ENCODE measurements at places on chromosomes 11 and 22.

DNA sequence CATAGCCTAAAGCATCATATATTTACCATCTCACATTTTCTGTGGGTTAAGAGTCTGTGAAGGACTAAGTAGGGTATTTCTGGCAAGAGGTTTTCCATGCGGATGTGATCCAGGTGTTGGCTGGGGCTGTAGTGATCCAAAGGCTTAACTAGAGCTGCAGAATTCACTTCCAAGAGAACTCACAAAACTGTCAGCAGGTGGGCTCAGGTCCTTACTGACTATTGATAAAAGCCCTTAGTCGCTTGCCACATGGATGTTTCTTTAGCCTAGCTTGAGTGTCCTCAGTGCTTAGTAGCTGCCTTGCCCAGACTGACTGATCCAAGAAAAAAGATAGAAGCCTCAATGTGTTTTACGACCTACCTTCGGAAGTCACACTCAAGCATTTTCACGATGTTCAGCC lies 250.8 kb downstream of the CNTN5 start:
- no peak for DNase-seq

GRCh38 chr22:25645964-25646363 lies 81.5 kb downstream of the GRK3 start:
- no peak for DNase-seq

DNA sequence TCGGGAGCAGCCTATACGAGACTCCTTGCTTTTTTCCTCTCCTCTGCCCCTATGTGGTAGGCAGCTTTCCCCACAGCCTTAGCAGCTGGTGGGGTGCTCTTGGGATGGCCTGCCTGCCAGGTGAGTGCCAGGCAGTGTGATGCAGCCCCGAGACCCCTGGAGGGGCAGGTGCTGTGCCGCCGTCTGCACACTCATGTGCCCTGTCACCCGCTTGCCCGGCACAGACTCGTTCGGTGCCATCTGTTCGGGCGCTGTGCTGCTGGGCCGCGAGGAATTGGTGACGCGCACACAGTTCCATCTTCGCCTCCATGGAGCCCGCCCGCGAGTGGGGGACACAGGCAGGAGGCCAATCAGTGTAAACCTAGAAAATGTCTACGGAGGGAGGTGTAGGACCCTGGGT lies 15.1 kb downstream of the TRMU start:
- DNase-seq: no peak

GRCh38 chr11:121473064-121473777 lies 20.5 kb upstream of the SORL1-AS1 start:
- no peak for DNase-seq

DNA sequence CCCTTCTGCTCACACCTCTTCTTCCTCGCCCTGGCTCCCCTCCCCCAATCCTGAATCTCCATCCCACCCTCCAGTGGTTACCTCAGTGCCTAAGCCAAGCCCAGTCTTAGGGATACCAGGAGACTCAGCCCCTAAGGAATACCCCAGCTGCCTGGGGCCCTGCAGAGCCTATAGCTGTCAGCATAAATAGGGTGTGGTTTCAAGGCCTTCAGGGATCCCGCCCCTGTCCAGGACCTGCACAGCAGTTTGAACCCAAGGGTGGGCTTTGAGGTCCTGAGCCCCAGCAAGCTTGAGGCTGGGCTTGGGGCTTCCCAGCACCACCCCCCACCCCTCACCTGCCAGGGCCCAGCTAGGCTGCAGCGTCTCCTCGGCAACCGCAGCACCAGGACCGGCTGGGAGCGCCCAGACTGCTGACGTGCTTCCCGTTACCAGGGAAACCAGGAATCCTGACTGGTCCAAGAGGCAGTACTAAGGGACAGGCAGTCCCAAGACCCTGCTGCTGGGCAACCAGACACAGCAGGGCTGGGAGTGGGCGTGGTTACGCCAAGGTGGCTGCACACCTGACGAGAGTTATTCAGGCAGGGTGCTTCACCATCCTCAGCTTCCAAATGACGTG lies 13.7 kb downstream of the APBB1 start:
- no peak for DNase-seq

DNA sequence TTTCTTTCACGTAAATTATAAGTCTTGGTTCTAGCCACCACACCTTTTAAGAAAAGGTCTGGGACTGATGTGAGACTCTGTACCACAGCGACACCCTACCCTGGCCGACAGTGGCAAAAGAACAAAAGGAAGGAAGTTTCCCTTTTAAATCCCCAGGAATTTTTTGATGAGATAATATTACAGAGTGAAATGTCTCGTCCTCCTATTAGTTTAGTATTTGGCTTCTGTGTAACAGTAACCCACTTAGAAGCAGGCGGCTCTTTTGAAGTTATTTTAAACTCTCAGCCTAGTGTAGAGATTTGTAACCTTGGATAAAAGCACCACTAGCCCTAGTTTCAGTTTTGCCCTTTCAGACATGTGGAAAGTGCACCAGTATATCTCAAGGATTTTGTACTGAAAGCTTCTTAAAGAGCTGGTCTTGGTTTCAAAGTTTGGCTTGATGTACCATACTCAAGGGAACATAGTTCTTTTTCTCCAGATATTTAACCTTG lies 84.1 kb downstream of the C22orf31 start:
- no peak for DNase-seq

- DNase-seq: no peak
These were observed 1.2 kb downstream of the MSANTD2 start for GRCh38 chr11:124798991-124799347.

DNA sequence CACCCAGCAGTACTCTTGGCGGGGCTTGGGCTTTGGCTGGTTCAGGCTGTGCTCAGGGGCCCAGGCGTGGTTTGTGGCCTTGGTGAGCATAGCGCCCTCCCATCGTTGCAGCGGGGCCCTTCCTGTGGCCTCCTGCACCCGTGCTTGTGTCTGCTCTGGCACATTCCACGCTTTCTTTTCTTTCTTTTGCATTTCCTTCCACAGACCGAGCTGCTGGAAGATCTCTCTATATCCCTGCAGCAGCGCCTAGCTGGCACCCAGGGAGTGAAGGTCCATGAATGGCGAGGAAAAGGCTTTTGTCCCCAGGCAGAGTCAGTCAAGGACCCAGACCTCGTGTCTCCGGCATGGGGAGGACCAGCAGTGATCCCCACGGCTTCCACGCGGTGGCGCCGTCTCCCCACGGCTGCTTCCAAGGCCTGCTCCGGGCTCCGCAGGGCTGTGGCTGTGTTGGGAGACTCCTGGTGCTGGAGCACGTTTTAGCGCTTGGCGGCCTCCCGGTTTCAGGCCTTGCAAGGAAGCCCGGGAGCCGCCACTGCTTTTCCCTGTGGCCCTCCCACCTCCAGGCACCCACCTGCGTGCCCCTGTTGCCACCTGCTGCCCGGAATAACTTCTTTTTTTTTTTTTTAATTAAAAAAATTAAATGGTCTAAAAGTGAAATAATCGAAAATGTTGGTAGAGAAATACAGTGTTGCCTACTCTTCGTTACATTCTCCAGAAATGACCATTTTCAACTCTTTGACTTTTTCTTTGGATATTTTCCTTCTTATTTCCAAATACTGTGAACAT lies 28.5 kb downstream of the GLB1L2 start:
- peak; percentile 86 for DNase-seq

- no peak for DNase-seq
These were observed 9.5 kb downstream of the TTC28 start for GRCh38 chr22:28670161-28670560.

- DNase-seq: peak; percentile 66
These were observed 146.8 kb upstream of the TTC12 start for GRCh38 chr11:113167599-113167998.

DNA sequence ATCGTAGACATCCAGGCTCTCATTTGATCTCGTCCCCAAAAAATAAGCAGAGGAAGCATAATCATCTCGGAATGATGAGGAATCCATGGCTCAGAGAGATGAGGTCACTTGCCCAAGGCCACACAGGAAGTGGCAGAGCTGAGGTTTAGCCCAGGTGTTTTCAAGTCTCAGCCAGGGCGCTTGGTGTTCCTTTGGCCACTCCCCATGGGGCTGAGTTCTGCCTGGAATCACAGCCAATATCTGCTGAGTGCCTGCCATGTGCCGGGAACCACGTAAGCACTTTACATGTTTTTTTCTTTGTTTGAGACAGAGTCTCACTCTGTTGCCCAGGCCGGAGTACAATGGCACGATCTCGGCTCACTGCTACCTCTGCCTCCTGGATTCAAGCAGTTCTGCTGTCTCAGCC lies 29.5 kb upstream of the MYH9 start:
- DNase-seq: no peak

- DNase-seq: no peak
These were observed 4.6 kb downstream of the RFPL1 start for GRCh38 chr22:29442976-29443375.

DNA sequence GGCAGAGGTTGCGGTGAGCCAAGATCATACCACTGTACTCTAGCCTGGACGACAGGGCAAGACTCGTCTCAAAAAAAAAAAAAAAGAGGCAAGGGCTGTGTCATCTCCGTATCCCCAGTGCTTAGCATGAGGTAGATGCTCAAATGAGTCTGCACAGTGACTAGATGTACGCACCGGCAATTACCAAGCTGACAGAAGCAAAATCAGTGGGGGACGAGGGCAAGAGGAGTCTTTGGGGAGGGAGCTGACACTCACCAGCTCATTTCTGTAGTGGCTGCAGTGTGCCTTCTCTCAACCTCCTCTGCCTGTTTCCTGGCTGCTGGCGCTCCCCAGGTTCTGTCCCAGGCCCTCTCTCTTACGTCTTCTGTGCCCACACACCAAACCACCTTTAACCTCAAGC lies 69.9 kb downstream of the PACSIN2 start:
- no peak for DNase-seq

GRCh38 chr11:74896311-74896710 lies 52.6 kb downstream of the XRRA1 start:
- DNase-seq: no peak

- no peak for DNase-seq
These were observed 104.2 kb upstream of the HSD17B12 start for GRCh38 chr11:43576320-43576802.

DNA sequence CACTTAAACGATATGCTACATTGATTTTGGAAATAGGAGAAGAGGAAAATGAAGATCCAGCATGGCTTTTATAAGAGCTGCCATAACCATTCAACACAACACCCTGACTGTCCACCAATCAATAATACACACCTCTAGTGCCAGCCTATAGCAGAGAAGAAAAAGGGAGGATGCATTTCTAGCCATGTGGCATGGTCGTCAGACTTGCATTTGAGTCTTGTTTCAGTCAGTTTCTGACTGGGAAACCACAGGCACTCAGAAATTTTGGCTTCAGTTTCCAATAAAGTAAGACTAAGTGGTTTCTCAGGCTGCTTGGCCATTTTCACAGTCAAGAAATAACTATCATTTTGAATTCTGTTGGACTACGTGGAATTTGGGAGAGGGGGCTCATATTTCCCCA lies 523.5 kb upstream of the LRRC4C start:
- DNase-seq: no peak

DNA sequence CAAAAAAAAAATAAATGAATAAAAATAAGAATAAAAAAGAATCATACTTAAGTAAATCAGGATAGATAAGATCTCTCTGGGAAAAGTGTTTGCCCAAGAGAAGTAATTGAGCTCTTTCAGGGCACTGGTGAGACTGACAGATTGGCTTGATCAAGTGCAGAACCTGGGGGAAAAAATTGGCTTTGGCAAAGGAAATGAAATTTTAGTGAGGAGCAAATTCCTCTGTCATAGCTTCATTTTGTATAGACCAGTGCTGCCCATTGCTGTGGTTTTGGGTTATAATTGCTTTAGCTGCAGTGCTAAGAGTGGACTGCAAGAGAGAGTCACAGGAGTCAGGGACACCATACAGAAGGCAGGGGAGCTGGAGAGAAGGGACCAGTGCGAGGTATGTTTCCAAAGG lies 35.7 kb downstream of the SFI1 start:
- no peak for DNase-seq

GRCh38 chr11:89136606-89137005 lies 41.1 kb upstream of the TYR start:
- DNase-seq: no peak

GRCh38 chr11:77115181-77115611 lies 12.6 kb downstream of the OMP start:
- DNase-seq: no peak

DNA sequence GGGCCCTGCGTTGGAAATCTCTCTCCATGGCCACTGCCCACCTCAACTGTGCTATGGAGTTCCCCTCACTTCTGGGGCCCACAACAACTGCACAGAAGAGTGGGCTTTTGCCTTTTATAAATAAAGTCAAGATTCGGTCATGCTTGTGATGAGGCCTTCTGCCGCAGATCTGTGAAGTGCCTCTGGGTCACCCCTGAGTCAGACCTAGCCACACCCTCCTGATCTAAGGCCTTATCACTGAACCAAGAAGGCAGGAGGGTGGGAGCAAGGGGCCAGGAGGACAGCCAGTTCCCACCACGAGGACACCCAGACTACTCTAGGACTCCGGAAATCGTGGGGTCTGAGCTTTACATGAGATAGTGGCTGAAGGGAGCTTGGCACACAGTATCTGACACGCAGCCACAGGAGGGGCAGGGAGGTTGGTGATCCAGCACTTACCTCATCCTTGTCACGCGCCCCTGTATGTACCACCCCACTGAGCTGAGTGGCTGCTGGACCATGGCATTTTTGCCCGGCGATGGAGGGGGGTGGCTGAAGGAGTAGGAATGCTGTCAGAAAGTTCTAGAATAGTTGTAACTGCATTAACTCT lies 115.7 kb downstream of the ABTB2 start:
- no peak for DNase-seq

Data from sciatic nerve (tissue), 2 donors.